Immature natural killer cell (primary cell): ENCODE measurements at places on chromosomes 2 and 18. TPM values are rescaled to one million over a fixed set of nuclear protein-coding genes. Genes with fewer than 3 reads are reported as not detected.

GRCh38 chr18:70299393-70299792 is 10.5 kb downstream of the SOCS6 start:
- no peak overlapping the region for H3K27ac ChIP-seq
- H3K4me1 ChIP-seq: peaks cover 26% of the 10 kb centered on the region
- no peaks in the 10 kb centered on the region for H3K27me3 ChIP-seq
- H3K36me3 ChIP-seq: no peaks in the 10 kb centered on the region
- no peak overlapping the region for H3K4me3 ChIP-seq

DNA sequence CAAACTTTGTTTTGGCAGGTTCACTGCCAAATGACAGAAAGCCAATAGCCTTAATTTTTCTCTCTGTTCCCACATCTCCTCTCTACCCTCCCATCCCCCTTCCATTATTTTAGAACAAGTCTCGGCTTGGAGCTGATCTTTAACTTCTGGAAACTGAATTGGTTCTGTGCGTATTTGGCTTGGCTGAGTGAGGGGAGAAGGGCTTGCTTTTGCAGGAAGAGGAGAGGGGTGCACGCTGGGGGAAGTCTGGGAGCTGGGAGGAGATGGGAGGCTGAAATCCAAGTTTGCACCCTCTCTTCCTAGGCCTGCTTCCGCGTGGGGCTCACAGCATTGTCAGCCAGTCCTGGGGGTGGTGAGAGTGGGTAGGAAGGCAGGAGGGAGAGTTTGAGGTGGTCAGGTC is 176.1 kb upstream of the SPRED2 start:
- H3K27me3 ChIP-seq: peaks cover 3% of the 10 kb centered on the region
- H3K27ac ChIP-seq: no peak overlapping the region
- H3K4me3 ChIP-seq: no peak overlapping the region
- no peaks in the 10 kb centered on the region for H3K4me1 ChIP-seq

- H3K36me3 ChIP-seq: no peaks in the 10 kb centered on the region
- H3K4me3 ChIP-seq: peak overlapping the region; percentile 65
- no peak for DNase-seq
- H3K27me3 ChIP-seq: peaks cover 9% of the 10 kb centered on the region
- H3K4me1 ChIP-seq: peaks cover 33% of the 10 kb centered on the region
- H3K27ac ChIP-seq: peak overlapping the region; percentile 31
Measured at GRCh38 chr2:15563227-15564100, 2.3 kb upstream of the NBAS start.

DNA sequence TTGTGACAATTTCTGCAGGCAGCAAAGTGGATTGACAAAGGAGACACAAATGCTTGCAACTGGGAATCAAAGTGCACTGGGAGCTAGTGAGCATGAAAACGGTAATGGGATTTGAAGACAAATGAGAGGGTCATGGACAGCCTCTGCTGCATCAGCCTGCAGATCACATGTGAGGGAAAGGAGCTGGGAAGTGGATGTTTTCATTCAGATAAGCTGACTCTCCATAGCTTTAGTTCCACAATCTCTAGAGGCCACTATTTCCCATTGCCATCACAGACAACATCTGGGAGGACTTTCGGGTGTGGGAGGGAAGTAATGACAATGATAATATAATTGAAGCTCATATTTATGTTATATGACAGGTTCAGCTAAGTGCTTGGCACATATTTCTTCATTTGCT is 28.4 kb downstream of the ADCYAP1 start:
- H3K36me3 ChIP-seq: no peaks in the 10 kb centered on the region
- H3K27me3 ChIP-seq: peaks cover under 1% of the 10 kb centered on the region
- no peaks in the 10 kb centered on the region for H3K4me1 ChIP-seq
- no peak overlapping the region for H3K27ac ChIP-seq
- no peak overlapping the region for H3K4me3 ChIP-seq

- H3K36me3 ChIP-seq: no peaks in the 10 kb centered on the region
- DNase-seq: no peak
- H3K27me3 ChIP-seq: peaks cover 6% of the 10 kb centered on the region
- no peaks in the 10 kb centered on the region for H3K4me1 ChIP-seq
- H3K4me3 ChIP-seq: no peak overlapping the region
Measured at GRCh38 chr2:45210462-45211195, 201.4 kb upstream of the SIX2 start.

Gene AMER3
- polyA plus RNA-seq: not detected

Gene SNORC
- polyA plus RNA-seq: not detected

Gene GKN2
- not detected for polyA plus RNA-seq

Gene VAMP8
- 617 TPM for polyA plus RNA-seq

Gene CABLES1
- polyA plus RNA-seq: 0.16 TPM
